ENCODE measurements at places on chromosomes 1 and 21. TPM values are rescaled to one million over a fixed set of nuclear protein-coding genes. Genes with fewer than 3 reads are reported as not detected.

The DHDDS gene
- total RNA-seq: 44.1 TPM

The CFHR4 gene
- total RNA-seq: not detected

The AMY1B gene
- not detected for total RNA-seq

The SH2D2A gene
- 186 TPM for total RNA-seq

The SLC44A5 gene
- 0.07 TPM for total RNA-seq

The RASSF5 gene
- 212 TPM for total RNA-seq

The PGLYRP4 gene
- not detected for total RNA-seq

The KRTAP19-7 gene
- total RNA-seq: not detected

The GJA4 gene
- total RNA-seq: 1.4 TPM

The GRIK3 gene
- not detected for total RNA-seq

The NBL1 gene
- 24.0 TPM for total RNA-seq

The BTBD8 gene
- 3.2 TPM for total RNA-seq

The CBS gene
- 13.9 TPM for total RNA-seq

The C1QA gene
- not detected for total RNA-seq

The ACTN2 gene
- total RNA-seq: 0.37 TPM

The TCEA3 gene
- total RNA-seq: 19.2 TPM

The LYST gene
- 73.0 TPM for total RNA-seq

Data from activated naive CD4-positive, alpha-beta T cell treated with anti-CD3 and anti-CD28 coated beads, Interleukin-2, amount 50 U/mL, for 72 hours (primary cell).